ENCODE measurements at places on chromosomes 7 and 10.

GRCh38 chr10:124075231-124075955 is 18.0 kb downstream of the CHST15 start:
- DNase-seq, result no peak

DNA sequence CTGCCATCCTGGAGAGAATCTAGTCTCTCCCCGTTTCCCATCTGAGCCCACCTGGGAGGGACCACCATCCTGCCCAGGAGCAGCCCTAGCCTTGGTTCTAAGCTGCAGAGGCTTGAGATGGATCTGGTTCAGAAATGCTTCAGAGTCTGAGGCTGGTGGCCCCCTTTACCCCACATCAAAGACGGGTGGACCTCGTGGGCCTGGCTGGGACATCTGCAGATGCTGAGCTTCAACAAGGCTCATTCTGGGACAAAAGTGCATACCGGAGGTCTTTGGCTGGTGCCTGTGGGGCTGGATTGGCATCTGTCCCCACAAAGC is 4.9 kb upstream of the IRF5 start:
- no peak for DNase-seq

DNA sequence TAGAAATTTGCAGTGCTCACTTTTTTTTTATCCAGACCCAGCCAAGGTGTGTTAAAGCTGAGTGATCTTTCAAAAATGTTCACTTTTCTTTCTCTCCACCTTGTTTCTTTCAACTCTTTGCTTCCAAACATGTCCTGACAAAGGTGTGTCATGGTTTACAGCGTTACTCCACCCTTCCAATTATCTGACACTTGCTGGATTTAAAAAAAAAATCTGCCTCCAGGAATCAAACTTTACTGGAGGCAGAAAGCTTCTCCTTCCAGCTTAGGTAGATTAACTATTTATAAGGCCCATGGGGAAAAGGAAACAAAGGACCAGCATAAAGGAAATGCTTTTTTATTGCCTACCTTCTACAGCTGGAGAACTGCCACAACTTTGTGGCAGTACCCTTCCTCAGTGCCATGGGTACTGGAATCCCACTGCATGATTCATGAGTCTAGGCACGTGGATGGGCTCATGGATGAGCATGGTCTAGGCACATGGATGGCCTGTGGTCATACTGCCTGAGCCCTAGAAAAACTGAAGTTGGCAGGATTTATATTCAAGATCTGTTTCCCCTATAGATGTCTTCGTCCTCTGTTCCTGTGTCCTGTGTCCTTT is at the start of gene COL17A1:
Gene COL17A1, minus strand, starts transcription at position 80 of the 600 bp plus-strand sequence. CDS start 5,207 bp downstream, outside the sequence.
- DNase-seq, result no peak

DNA sequence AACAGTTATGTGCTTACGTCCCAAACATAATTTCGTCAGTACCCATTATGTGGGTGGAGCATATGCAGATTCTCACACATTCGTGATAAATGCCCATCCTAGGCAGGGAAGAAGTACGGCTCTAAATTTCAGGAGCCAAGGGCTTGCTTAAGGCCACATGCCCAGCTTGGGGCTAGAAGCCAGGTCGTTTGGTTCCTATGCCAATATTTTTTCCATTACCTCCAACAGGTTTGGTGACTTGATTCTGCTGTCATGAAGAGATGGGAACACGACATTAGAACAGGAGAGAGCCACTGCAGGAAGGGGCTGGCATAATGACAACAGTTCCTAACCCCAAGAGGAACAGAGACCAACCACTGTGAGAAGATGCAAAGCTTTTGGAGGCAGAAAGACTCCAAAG is 85.1 kb downstream of the HIPK2 start:
- DNase-seq, result no peak

- no peak for DNase-seq
Measured at GRCh38 chr10:7264313-7264756, 146.5 kb downstream of the SFMBT2 start.

- DNase-seq, result no peak
Measured at GRCh38 chr10:19003341-19003740, 45.3 kb upstream of the MALRD1 start.

- no peak for DNase-seq
Measured at GRCh38 chr7:102044984-102045673, 227.7 kb downstream of the CUX1 start.

GRCh38 chr10:92420546-92421275 is 129.7 kb downstream of the MARCHF5 start:
- no peak for DNase-seq

GRCh38 chr7:115763347-115763746 is 267.2 kb downstream of the TFEC start:
- no peak for DNase-seq

GRCh38 chr7:51135576-51135975 is 181.0 kb downstream of the COBL start:
- DNase-seq, result no peak
